Activated CD4-positive, alpha-beta T cell treated with anti-CD3 and anti-CD28 coated beads for 36 hours (primary cell): ENCODE measurements at places on chromosomes 2 and 18. TPM values are rescaled to one million over a fixed set of nuclear protein-coding genes. Genes with fewer than 3 reads are reported as not detected.
A peak's percentile ranks its signal among the peaks of the same experiment; 100 is the strongest.

The METTL4 gene
- 12.8 TPM for total RNA-seq

The BCL2 gene
- 88.9 TPM for total RNA-seq

The WDR35 gene
- 7.4 TPM for total RNA-seq

DNA sequence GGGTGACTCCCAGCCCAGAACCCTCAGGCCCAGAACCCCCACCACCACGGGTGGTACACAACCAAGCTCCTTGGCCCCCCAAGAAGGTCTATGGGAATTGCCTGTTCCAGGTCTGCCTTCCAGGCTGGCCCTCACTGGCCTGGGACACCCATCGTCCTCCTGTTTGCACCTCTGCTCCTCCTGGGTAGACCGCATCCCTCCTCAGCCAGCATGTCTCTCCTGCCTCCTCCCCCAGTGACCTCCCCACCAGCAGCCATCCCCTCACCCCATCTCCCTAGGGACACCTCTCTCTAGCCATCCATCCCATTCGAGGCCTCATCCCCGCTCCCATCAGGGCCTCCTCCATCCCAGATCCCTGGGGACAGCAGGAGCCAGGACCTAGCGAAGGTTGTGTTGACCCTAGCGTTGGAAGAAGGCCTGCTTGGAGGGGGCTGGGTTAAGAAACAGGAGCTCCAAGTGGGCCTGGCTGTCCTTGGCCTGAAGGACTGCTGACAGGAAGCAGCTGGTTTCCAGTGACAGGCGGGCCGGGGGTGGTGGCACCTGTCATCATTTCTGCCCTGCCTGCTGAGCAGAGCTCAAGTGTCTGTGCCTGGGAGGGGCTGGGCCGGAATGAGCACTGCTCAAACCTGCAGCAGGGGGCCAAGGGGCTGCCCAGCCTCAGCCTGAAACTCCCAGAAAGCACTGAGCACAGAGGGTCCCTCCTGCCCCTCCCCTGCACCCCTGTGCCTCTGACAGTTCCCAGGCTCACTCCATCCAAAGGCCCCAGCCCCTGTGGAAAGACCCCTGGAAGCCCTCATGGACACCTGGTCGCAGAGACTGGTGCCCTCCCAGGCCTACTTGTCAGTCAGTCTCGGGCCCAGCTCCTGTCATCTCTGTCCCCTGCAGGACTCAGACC lies 96.0 kb upstream of the OTOS start:
- no peak overlapping the region for H3K4me3 ChIP-seq
- peak; percentile 39 for DNase-seq
- H3K4me1 ChIP-seq: peaks cover 2% of the 10 kb centered on the region
- no peaks in the 10 kb centered on the region for H3K36me3 ChIP-seq

DNA sequence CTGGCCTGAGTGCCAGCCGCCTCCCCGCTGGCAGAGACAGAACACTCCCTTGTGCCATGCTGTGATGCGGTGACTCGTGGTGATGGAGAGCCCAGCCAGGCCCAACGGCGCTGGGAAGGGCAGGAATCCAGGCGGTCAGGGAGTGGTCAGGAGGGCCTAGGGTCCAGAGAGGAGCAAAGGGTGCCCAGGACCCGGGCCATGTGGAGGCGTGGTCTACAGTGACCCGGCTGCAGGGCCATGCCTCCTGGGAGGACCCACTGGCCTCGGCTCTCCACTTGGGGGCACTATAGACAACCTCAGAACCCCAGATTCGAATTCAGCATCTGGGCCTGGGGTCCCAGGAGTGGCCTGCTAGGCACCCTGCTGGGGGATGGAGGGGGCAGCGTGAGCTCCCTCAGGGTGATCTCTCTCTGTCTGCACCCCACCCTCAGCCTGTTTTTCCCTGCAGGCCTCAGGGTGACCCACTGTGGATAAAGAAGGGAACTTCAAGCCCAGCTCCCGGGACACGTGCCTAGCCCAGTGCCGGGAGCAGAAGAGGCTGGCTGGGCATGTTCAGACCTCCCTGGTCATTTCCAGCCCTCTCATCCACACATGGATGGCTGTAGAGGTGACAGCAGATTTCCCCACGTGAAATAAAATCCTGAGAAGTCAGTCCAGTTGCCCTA lies 13.0 kb downstream of the AMER3 start:
- H3K4me3 ChIP-seq: no peak overlapping the region
- H3K27ac ChIP-seq: no peak overlapping the region
- no peaks in the 10 kb centered on the region for H3K36me3 ChIP-seq
- peak; percentile 19 for DNase-seq

The PLCL1 gene
- 1.6 TPM for total RNA-seq

- H3K27me3 ChIP-seq: no peaks in the 10 kb centered on the region
- peak within 1 kb of the TSS; percentile 94 for H3K4me3 ChIP-seq
- H3K36me3 ChIP-seq: peaks cover 9% of the 10 kb centered on the region
- H3K27ac ChIP-seq: peak within 1 kb of the TSS; percentile 96
- H3K4me1 ChIP-seq: peaks cover 21% of the 10 kb centered on the region
Measured at GRCh38 chr2:197515739-197516392, at the start of gene MOB4. Gene MOB4, plus strand, starts transcription at chr2:197516066. Its CDS starts 21 bp downstream, at chr2:197516087.

The CPO gene
- not detected for total RNA-seq

GRCh38 chr2:77834360-77835002 lies 312.3 kb upstream of the LRRTM4 start:
- no peak overlapping the region for H3K4me3 ChIP-seq
- no peaks in the 10 kb centered on the region for H3K4me1 ChIP-seq
- H3K27me3 ChIP-seq: no peaks in the 10 kb centered on the region
- H3K36me3 ChIP-seq: no peaks in the 10 kb centered on the region
- no peak overlapping the region for H3K27ac ChIP-seq

The TSPYL6 gene
- not detected for total RNA-seq

GRCh38 chr2:151238527-151239487 lies 22.9 kb downstream of the RBM43 start:
- H3K4me1 ChIP-seq: peaks cover 5% of the 10 kb centered on the region
- H3K27me3 ChIP-seq: no peaks in the 10 kb centered on the region
- H3K27ac ChIP-seq: no peak overlapping the region
- DNase-seq: peak; percentile 58

DNA sequence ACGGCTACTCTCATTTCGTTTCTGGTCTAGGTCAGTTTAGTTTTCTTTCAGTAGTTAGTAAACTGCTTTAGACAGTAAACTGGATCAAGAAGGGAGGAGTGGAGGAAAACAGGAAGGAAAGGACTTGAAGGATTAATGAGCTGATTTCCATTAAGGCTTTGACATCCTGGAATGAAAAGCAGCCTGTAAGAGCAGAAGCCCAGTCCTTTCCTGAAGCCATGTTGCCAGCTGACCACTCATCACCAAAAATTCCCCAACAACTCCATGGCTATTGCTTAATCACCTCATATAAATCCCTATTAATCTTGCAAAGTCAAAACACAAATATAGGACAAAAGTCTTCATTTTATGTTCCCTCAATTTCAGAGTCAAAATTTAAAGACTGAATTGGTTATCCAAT lies 113.7 kb upstream of the ZFP36L2 start:
- H3K4me1 ChIP-seq: no peaks in the 10 kb centered on the region
- H3K27me3 ChIP-seq: no peaks in the 10 kb centered on the region
- no peak overlapping the region for H3K4me3 ChIP-seq
- H3K36me3 ChIP-seq: peaks cover 19% of the 10 kb centered on the region
- no peak for DNase-seq

DNA sequence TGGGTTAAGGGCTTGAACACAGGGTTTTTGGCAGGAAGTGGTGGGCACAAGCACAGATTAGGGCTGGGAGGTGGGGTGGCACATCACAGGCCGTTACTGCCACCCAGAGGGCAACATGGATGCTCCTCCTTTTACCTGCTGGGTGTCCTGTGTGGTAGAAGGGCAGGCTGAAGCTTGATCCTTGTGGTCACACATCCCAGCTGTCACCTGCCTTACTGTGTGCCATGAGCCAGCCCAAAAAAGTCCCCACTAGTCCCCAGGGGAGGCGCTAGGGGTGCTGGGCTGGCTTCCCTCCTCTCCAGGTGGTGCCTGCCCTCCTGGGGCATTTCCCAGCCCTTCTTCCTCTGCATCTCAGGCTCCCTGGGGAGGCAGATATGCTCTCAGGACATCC lies 50.5 kb upstream of the ALPP start:
- no peak overlapping the region for H3K4me3 ChIP-seq
- no peaks in the 10 kb centered on the region for H3K27me3 ChIP-seq
- peaks cover 2% of the 10 kb centered on the region for H3K4me1 ChIP-seq
- no peaks in the 10 kb centered on the region for H3K36me3 ChIP-seq
- H3K27ac ChIP-seq: no peak overlapping the region

DNA sequence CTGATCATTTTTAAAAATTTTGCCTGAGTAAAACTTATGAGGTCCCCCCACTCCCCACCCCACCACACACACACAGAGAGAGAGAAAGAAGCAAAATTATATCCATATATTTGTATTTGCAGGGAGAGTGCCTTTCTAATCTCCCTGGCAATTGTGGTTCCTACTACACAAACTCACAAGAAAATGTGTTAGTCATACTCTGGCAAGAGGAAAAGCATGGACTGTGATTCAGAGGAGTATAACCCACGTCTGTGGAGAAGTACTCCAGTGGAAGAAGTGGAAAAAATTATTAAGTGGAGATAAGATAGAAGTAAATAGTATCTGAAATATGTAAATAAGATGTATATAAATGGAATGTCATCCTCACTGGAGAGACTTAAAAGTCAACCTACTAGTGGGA lies 114.0 kb downstream of the DSEL start:
- peaks cover 2% of the 10 kb centered on the region for H3K27me3 ChIP-seq
- H3K36me3 ChIP-seq: no peaks in the 10 kb centered on the region
- no peak for DNase-seq
- no peaks in the 10 kb centered on the region for H3K4me1 ChIP-seq
- no peak overlapping the region for H3K27ac ChIP-seq

DNA sequence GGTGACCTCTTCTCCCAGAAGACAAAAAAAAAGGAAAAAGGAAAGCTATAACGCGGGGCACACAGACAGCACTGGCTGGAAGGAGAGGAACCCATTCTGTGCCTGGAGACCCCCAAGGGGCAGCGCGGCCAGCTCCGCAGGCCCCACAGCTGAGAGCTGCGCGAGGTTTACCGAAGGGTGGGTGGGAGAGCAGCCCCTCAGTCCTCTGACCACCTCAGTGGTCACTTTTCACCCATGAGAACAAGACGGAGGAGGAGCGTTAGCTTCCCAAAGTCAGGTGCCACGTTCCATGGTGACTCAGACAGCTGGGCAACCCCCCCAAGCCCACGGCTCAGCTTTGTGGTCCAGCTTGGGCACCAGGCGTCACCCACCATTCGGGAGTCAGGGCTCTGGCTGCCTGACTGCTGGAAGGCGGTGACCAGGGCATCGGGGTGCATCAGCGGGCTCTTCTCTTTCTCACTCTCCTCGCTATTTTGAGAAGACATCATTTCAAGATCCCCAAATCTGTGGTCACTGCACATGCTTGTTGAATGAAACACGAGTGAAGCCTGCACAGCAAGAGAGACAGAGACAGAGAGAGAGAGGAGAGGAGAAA lies 35.2 kb downstream of the RPL31 start:
- H3K4me3 ChIP-seq: no peak overlapping the region
- H3K27ac ChIP-seq: peak overlapping the region; percentile 34
- DNase-seq: no peak
- H3K27me3 ChIP-seq: no peaks in the 10 kb centered on the region
- no peaks in the 10 kb centered on the region for H3K4me1 ChIP-seq

- H3K4me3 ChIP-seq: no peak overlapping the region
- no peaks in the 10 kb centered on the region for H3K27me3 ChIP-seq
- no peaks in the 10 kb centered on the region for H3K36me3 ChIP-seq
- H3K4me1 ChIP-seq: no peaks in the 10 kb centered on the region
Measured at GRCh38 chr18:60599995-60600394, 227.4 kb upstream of the MC4R start.

- no peak overlapping the region for H3K27ac ChIP-seq
- H3K4me3 ChIP-seq: no peak overlapping the region
- DNase-seq: no peak
- H3K27me3 ChIP-seq: peaks cover 2% of the 10 kb centered on the region
- H3K4me1 ChIP-seq: no peaks in the 10 kb centered on the region
- H3K36me3 ChIP-seq: no peaks in the 10 kb centered on the region
Measured at GRCh38 chr2:180829261-180829660, 151.1 kb upstream of the UBE2E3 start.

The RAB27B gene
- 0.35 TPM for total RNA-seq

The HOXD3 gene
- total RNA-seq: not detected

DNA sequence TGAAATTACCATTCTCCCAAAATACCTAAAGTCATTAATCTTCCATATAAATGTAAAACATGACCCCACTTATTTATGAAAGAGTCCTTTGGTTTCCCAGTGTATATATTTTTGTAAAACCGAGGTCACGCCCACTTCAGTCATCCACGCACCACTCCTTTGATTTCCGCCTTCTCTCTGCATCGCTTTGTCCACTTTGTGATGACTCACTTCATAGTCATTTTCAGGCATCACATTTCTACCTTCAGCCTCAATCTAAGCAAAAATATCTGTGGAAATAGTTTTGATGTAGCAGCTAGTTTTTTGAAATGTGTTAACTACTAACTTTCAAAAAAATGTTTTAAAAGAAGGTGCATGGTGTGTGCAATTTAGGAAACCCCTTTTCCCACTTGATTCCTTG lies 793.5 kb upstream of the SOX11 start:
- H3K4me1 ChIP-seq: no peaks in the 10 kb centered on the region
- no peak overlapping the region for H3K27ac ChIP-seq
- H3K4me3 ChIP-seq: no peak overlapping the region
- no peaks in the 10 kb centered on the region for H3K27me3 ChIP-seq
- no peak for DNase-seq
- no peaks in the 10 kb centered on the region for H3K36me3 ChIP-seq

DNA sequence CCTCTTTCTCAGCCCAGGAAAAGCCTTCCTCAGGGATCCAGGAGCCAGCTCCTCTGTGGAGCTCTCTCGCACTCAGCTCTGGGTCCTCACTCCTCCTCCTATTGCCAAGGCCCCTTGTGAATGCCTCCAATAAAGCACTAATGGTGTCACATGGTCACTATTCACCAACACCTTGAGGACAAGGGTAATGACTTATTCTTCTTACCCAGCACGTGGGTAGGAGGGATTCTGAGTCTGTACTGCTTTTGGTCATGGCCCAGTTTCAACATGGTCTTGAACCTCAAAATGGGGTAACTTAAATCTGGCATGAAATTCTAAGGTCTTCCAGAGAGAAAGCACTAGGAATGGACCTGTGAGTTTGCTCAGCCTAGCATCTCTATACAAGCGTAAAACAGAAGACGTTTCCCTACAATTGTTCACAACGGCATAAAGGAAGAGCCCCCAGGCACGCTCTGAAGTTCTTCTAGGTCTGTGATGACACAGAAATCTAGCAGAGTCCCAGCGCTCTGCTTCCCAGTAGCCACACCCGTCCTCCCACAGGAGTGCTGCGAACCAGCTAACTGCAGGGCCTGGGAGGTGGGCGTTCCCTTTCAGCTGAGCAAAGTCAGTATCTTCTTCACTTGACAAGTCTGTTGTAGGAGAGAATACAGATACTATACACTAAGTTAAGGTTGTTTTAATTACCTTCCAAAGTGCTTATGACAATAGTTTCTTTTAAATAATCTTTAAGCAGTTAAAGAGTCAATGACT lies 14.6 kb upstream of the KIDINS220 start:
- H3K4me3 ChIP-seq: no peak overlapping the region
- H3K36me3 ChIP-seq: no peaks in the 10 kb centered on the region
- no peak for DNase-seq
- H3K27me3 ChIP-seq: peaks cover 8% of the 10 kb centered on the region
- no peaks in the 10 kb centered on the region for H3K4me1 ChIP-seq

The DPP10 gene
- total RNA-seq: not detected
